ENCODE measurements at places on chromosomes 2 and 18. TPM values are rescaled to one million over a fixed set of nuclear protein-coding genes. Genes with fewer than 3 reads are reported as not detected.

Gene ECEL1
- total RNA-seq = not detected

DNA sequence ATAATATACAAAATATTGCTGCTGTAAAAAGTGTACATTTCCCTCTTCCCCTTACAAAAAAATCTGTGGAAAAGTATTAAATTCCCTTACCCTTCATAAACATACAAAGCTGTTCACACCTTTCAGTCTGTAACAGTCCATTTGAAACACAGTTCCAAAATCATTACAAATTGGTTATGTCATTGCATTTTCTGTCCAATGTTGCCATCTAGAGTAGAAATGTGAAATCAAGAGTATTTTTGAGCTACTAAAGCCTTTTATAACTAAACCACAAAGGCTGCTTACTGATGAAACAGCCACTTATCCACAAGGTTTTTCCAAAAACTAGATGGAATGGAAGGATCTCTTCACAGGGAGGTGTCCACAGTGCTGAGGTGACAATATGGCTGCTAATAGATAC lies 72.5 kb downstream of the SS18 start:
- H3K4me3 ChIP-seq = no peak overlapping the region
- no peaks in the 10 kb centered on the region for H3K4me1 ChIP-seq
- no peak overlapping the region for H3K27ac ChIP-seq
- DNase-seq = no peak

DNA sequence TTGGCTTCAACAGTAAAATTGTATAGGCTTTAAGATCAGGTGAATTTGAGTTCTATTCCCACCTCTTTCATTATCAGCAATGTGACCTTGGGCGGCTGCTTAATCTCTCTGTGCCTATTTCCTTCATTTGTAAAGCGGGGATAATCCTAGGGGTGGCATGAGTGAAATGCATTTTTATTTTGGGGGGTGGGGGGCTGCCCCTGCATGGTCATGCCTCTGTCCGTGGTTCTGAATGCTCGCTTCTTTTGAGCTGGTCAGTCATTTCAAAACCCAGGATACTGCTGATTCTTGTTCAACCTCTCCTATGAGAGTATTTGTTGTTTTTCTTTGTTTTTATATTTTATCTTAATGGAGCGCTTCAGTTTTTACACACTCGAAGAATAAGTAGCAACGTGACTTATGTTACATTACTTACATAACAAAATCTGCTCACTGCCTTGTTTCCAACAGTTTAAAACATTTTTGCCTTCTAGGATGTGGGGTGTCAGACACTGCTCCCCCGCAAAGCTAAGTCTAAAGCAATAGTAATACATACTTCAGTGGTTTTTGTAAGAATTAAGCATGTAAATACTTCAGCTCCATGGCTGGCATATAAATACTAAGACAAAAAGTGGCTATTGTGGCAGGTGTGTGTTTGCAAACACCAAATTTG lies 152.6 kb upstream of the PELI1 start:
- H3K27ac ChIP-seq = no peak overlapping the region
- DNase-seq = no peak
- H3K4me3 ChIP-seq = no peak overlapping the region
- no peaks in the 10 kb centered on the region for H3K36me3 ChIP-seq

Gene BCL11A
- 2.0 TPM for total RNA-seq

DNA sequence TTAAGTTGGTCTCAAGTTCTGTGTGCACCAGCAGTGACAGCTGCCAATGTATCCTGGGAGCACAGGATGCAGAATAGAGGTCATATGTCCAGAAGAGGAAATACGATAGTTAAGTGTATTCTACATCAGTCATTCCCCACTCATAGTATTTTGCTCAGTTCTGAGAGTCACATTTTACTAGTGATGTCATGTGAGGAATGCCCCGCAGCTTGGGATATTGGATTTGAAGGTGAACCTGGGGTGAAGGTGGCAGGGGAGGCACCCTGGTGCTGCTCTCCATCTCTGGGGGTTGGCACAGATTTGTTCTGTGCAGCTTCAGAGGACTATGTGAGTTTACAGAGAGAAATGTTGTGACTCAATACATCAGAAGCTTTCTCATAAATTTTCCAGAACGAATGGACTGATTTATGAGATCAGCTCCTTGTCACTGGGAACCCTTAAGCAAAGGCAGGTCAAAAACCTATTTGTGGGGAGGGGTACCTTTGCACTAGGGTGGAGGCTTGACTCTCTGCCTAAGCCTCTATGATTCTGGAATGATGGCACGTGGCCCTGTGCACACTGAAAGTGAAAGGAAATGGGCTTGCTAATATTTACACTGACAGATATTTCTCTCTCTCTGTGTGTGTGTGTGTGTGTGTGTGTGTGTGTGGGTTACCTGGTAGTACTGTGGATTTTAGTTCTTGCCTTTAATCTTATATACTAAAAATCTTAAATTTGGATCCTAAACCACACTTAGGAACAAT lies 95.9 kb downstream of the NEB start:
- no peaks in the 10 kb centered on the region for H3K36me3 ChIP-seq
- H3K27me3 ChIP-seq = no peaks in the 10 kb centered on the region

GRCh38 chr2:238513346-238513745 lies 86.6 kb downstream of the ASB1 start:
- peaks cover 1% of the 10 kb centered on the region for H3K27me3 ChIP-seq
- no peaks in the 10 kb centered on the region for H3K36me3 ChIP-seq
- H3K4me3 ChIP-seq = no peak overlapping the region
